HuH-7.5 (cell line): ENCODE measurements at places on chromosomes 3 and 15.
A peak's percentile ranks its signal among the peaks of the same experiment; 100 is the strongest.

DNA sequence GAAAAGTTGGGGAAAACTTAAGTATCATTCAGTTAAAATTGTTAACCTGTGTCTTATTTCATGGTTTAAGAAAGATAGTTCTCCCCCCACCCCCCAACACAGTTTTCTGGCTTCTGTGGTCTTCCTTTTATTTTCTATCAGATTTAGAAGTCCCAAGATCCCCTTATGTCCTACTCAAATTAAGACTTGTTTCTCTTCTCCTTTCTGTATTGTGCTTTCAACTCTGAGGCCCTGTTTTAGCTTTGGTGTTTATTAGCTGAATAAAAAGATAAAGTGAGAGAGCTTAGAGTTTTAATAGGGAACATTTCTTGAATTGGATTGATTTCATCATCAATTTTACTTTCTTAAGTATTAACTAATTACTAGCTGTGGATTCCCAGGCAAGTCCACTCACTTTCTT is 62.6 kb downstream of the AKAP13 start:
- DNase-seq, result no peak

DNA sequence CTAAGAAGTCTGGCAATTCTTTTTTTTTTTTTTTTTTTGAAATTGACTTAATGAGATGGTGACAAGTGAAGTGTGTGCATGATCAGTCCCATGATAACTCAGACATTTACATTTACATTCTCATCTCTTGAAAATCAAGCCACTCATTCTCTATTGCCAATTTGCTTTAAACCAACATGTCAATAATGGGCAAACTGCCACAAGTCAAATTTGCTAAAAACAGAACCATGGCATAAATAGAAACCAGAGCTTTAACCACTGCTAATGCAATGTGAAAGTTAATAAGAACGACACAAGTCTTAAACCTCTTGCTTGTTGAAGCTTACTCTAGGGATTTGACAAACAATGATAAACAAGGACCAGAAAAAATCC is 12.0 kb upstream of the COL8A1 start:
- no peak for DNase-seq

DNA sequence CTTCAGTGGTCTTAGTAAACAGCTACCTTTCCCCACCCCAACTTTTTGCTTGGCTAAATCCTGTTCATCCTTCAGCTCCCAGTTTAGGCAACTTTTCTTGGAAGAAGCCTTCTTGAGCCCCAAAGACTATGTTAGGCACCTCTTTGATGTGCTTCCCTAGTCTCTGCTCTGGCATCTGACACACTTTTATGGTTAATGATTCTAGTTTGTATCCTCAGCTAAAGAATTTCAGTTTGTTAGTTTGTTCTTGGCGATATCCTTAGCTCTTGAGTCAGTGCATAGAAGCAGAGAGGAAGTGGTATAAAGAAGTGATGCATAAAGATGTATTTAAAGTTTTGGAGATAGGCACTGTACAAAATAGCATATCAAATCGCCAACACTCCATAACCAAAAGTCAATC is 168.4 kb downstream of the WDR72 start:
- no peak for DNase-seq

DNA sequence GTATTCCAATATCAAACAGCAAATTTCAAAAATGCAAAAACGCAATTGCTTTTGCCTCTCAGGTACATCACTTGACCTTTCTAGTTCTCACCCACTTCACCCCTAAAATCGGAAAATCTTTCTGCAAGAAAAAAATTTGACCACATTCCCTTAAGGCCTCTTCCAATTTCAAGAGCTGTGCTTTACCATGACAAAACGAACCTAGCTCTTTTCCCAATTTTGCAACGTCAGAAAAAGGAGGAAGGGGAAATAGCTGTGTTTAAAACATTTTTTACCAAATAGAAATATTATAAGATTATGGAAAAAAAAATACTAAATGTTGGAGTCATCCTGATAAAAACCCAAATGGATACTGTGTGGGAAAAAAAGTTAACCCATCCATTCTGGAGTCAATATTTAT is 1.1 kb upstream of the NR2C2 start:
- DNase-seq, result no peak

- no peak for DNase-seq
Measured at GRCh38 chr15:89400116-89400781, 65.6 kb upstream of the POLG start.

- no peak for DNase-seq
Measured at GRCh38 chr15:70258369-70259027, 160.8 kb upstream of the TLE3 start.

DNA sequence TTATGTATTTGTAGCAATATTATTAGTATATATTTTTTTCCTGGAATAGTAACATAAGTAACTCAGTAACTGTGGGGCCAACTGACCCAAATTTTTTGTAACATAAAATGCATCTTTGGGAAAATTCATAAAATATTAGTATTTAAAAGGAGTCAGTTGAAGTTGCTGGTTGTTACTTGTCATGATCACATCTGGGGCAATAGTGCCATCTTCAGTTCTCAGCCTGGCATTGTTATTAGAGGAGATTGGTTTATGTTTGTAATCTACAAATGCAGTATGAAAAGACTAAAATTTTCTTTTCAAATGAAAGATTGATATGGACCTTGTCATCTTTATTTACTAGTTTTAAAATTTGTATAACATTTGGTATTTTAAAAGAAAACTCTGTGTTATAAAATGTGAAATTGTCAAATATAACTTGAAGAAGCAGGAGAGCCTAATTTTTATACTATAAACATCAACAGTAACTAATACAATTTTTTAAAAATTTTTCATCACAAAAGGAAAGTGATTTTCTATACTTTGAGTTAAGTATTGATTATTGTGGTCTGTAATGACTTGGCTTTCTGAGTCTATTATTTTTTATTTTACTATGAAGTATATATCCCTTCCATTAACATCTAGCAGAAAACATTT is 38.8 kb upstream of the MLF1 start:
- DNase-seq, result peak; percentile 5

- no peak for DNase-seq
Measured at GRCh38 chr3:187621881-187622280, 48.3 kb downstream of the SST start.

- DNase-seq, result no peak
Measured at GRCh38 chr3:147246906-147247305, 159.4 kb downstream of the ZIC4 start.

DNA sequence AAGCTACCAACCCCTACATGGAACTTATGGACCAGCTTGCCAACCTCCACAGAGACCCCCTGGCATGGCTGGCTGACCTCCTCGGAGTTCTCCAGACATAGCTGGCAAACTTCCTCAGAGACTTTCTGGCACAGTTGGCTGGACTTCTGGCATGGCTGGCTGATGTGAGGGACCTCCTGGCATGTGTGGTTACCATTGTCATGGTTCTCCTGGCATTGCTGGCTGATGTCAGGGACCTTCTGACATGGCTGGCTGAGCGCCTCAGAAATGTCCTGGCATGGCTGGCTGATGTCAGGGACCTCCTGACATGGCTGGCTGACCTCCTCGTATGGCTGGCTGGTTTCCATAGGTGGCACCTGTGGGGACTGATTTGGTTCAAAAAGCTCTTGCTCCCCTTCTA is 17.5 kb downstream of the MAP1A start:
- DNase-seq, result no peak

DNA sequence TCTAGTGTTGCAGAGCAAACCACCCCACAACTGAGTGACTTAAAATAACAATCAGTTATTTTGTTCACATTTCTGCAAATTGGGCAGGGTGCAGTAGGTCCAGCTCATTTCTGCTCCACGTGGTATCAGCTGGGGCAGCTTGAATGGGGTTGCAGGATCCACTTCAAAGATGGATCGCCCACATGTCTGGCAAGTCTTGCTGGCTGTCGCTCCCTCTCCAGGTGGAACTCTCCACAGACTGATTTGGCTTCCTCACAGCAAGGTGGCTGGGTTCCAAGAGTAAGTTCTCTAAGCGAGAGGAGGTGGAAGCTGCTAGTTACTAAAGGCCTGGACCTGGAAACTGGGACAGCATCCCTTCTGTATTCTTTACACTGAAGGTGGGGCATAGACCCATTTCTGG is 213.3 kb downstream of the SLC9A9 start:
- DNase-seq, result no peak

DNA sequence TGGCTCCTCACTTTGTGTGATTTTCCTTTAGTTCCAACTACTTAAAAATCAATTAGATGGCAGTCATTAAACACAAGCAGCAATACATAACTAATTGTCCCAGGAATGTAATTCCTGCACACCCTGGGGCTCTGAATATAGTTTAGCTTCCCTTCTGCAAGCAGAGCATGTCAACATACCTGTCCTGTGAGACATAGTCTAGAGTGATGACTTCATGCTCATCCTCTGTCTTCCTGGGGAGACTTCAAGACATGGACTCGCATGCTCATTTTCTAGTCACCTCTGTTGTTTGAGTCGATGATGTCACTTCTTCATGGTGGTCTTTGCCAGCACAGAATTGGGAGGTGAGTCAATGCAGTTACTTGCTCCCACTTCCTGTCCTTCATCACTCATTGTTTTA is 15.7 kb downstream of the C3orf52 start:
- DNase-seq, result no peak

- DNase-seq, result peak; percentile 70
Measured at GRCh38 chr3:46812237-46812791, 50.9 kb downstream of the MYL3 start.

DNA sequence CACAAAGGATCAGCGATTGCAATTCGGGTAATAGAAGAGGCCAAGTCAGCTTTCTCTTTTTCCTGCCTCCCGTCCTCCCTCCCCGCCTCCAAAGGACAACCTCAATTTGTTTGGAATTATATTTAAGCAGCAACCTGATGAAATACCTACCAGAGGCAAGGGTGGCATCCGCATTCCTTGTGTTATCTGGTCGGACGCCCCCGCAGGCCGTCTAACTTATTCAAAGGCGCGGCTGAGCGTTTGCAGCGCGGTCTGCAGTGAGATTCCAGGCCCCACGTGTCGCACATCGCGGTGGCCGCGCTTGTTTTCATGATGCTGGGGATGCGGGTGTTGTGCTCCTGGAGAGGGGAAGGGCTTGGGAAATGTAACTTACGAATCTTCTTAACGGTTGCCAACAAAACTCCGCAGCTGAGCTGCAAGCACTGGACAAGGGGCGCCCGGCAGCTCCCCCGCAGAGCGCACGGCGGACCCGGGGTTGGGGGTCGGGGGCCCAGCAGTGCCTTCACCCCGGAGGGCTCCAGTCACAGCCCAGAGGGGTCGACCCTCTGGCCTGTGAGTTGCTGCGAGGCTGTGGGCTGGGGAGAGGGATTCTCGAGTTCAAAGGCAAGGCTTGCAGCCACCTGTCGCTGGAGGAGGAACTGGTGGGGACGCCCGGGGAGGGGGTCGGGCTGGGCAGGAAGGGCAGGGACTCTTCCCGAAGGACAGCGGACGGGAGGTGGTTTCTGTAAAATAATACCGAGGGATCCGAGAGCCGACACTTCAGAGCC is 20.5 kb upstream of the RGMA start:
- no peak for DNase-seq

DNA sequence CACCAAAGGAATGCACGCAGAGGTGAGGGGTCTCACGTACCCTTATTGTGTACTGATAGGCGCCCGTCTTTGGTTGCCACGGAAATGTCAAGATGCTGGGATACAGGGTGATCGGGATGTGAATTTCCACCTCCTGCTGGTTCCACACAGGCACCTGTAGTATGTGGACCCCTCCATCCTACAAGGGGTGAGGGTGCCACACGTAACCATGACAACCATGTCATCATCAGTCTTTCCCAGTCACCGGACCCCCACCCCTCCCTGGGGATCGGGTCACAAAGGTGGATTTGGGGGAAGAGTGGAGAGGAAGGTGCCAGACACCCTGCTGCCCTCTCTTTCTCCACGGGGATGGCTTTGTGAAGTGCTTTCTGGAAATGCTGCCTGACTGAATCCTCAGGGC is 44.7 kb downstream of the NUP210 start:
- DNase-seq, result no peak

DNA sequence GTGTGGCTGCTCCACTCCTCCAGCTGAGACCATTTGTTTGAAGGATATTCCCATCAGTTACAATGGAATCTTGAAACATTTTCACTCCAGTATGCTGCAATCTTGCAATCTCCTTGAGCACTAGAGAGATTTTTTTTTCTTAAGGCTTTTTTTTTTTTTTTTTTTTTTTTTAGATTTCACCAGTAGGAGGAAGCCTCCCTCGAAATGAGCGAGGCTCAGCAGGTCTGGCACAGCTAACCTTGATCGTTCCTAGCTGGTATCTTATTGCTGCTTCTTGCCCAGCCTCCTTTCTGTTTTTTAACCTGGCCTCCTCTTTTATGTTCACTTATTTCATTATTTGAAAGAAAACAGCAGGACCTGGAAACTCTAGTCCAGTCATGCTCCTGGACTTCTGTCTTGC is 48.1 kb downstream of the RAP2B start:
- DNase-seq, result no peak

GRCh38 chr3:41202834-41203345 is 3.6 kb downstream of the CTNNB1 start:
- peak; percentile 18 for DNase-seq

- DNase-seq, result no peak
Measured at GRCh38 chr3:35651426-35651825, 12.1 kb downstream of the ARPP21 start.

DNA sequence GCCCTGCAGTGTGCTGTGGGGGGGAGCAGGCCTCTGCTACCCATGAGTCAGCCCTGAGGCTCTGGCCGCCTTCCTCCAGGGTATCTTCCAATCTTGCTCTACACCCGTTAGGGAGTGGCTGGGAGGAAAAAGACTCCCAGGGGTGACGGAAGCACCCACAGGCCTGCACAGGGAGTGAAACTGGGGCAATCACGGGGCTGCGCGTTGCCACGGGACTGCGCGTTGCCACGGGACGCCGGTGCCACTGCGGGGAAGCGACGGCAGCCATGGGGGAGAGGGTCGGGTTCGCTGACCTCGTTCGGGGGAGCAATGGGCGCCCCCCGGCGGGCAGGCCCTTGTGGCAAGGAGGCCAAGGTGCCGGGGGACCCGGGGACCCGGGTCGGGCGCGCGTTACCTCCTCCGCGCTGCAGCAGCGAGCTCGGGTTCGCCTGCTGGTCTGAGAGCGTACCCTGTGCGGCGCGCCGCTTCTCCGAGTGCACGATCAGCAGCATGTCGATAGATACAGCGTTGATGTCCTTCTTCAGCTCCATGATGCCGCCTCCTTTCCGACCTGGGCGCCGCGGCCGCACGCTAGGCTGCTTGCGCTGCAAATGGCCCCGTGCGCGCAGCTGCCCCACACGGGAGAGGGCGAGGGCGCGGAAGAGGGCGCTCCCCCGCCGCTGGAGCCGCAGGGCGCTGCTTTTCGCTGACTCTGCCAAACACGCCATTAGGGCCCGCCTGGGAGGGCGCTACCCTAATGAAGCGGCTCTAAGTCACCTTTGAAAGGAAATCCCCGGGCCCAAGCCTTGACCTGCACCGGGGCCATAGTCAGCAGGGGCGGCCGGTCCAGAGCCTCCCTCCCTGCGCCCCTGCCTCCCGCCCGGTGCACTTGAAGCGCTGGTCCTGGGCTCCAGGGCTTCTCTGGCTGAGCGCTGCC is at the start of gene KY:
Gene KY (minus strand): TSS at position 592 of the 916 bp plus-strand sequence. CDS start 62 bp downstream, at position 530.
- DNase-seq, result no peak

GRCh38 chr3:175389560-175389959 is 530.4 kb downstream of the NAALADL2 start:
- no peak for DNase-seq
